Upper lobe of right lung (tissue), 1 donor: ENCODE measurements at places on chromosomes 7 and 10. TPM values are rescaled to one million over a fixed set of nuclear protein-coding genes. Genes with fewer than 3 reads are reported as not detected.

DNA sequence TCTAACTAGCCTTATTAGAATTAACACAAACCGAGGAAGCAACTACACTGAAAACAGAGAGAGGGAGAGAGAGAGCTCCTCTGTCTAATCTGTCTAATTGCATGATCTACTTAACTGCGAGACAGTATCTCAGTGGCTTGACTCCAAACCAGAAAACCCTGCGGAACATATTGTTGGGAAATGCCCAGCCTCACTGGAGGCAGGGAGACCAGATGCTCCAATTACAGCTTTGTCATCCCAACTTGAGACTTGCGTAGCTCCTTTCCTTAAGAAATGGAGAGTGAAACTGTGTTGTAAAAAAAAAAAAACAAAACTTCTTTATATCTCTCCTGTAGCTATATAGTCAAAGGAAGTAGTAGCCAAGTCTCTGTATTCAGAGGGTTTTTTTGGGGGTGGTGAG lies 52.0 kb upstream of the ZNRF2 start:
- no peak overlapping the region for H3K4me3 ChIP-seq
- no peaks in the 10 kb centered on the region for H3K36me3 ChIP-seq
- H3K4me1 ChIP-seq, result no peaks in the 10 kb centered on the region
- no peak overlapping the region for H3K27ac ChIP-seq
- no peaks in the 10 kb centered on the region for H3K27me3 ChIP-seq

DNA sequence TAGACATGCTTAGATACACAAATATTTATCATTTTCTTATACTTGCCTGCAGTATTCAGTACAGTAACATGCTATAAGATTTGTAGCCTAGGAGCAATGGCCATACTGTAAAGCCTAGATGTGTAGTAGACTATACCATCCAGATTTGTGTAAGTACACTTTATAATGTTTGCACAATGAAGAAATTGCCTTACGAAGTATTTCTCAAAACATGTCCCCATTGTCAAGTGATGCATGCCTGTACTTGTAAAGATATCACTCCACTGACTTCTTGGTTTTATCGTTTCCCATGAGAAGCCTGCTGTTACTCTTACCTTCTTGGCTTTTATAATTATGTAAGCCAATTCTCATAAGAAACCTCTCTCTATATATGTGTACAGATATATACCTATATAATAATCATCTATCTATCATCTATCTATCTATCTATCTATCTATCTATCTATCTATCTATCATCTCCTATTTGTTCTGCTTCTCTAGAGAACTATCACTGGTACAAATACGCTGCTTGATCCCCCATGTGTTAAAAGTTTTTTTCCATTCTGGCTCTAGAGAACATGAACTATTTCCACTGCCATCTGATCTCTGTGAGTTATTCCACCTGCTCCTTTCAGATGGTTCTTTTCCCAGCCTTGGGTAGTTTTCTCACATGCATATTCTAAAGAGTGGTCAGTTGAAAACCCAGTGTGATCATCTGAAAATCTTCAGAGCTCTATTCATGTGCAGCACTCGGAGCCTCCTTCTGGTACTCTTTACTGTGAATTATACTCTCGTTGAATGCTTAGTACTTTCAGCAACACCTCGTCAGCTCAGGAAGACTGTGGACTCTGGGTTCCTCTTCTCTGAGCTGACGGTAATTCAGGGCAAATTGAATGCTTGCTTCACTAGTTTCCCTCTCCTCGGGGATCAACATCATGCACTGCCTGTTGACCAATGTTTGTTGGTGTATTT lies 14.5 kb upstream of the VCL start:
- H3K4me1 ChIP-seq, result no peaks in the 10 kb centered on the region
- H3K27ac ChIP-seq, result no peak overlapping the region
- DNase-seq, result no peak
- no peak overlapping the region for H3K4me3 ChIP-seq
- no peaks in the 10 kb centered on the region for H3K27me3 ChIP-seq
- no peaks in the 10 kb centered on the region for H3K36me3 ChIP-seq

GRCh38 chr7:1717903-1718676 lies 48.0 kb downstream of the ELFN1 start:
- H3K36me3 ChIP-seq, result no peaks in the 10 kb centered on the region
- no peaks in the 10 kb centered on the region for H3K4me1 ChIP-seq
- no peak overlapping the region for H3K27ac ChIP-seq

- H3K27me3 ChIP-seq, result no peaks in the 10 kb centered on the region
- H3K4me1 ChIP-seq, result no peaks in the 10 kb centered on the region
- no peak for DNase-seq
- no peak overlapping the region for H3K27ac ChIP-seq
Measured at GRCh38 chr10:34885011-34885410, 69.9 kb upstream of the PARD3 start.

GRCh38 chr7:155878250-155878649 lies 66.0 kb upstream of the SHH start:
- H3K36me3 ChIP-seq, result no peaks in the 10 kb centered on the region
- H3K4me3 ChIP-seq, result no peak overlapping the region
- DNase-seq, result no peak
- no peaks in the 10 kb centered on the region for H3K27me3 ChIP-seq

DNA sequence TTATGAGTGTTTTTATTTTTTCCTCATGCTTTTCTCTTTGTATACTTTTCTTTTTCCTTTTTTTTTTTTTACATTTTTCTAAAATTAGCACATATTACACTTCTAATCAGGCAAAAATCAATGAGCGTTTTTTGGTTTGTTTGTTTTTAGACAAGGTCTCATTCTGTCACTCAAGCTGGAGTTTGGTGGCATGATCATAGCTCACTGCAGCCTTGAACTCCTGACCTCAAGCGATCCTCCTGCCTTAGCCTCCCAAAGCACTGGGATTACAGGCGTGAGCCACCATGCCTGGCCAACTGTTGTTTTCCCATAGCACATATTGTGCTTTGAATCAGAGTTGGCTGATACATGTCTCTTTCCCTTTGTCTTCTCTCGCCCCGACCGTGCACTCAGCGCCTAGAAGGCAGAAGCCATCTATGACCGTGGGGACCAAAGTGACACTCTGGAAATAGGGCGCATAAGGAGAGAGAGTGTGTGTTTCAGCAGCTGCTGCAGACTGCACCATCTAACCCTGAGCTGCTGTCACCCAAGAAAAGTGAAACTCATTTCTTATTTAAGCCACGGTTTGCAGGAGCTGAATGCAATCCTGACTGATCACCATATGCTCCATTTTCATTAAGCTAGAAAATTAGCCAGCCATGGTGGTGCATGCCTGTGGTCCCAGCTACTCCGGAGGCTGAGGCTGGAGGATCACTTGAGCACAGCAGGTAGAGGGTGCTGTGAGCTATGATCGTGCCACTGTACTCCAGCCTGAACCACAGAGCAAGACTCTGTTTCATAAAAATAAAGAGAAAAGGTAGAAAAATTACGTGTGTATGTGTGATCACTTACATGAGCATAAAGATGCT lies 41.4 kb upstream of the GTF2I start:
- no peaks in the 10 kb centered on the region for H3K27me3 ChIP-seq
- no peak for DNase-seq
- H3K4me3 ChIP-seq, result no peak overlapping the region
- H3K4me1 ChIP-seq, result peaks cover 12% of the 10 kb centered on the region
- no peaks in the 10 kb centered on the region for H3K36me3 ChIP-seq

GRCh38 chr7:93165447-93165846 lies 17.3 kb upstream of the SAMD9L start:
- no peak overlapping the region for H3K4me3 ChIP-seq
- H3K27me3 ChIP-seq, result no peaks in the 10 kb centered on the region
- no peak for DNase-seq
- H3K27ac ChIP-seq, result no peak overlapping the region

The STEAP4 gene
- 53.9 TPM for total RNA-seq

DNA sequence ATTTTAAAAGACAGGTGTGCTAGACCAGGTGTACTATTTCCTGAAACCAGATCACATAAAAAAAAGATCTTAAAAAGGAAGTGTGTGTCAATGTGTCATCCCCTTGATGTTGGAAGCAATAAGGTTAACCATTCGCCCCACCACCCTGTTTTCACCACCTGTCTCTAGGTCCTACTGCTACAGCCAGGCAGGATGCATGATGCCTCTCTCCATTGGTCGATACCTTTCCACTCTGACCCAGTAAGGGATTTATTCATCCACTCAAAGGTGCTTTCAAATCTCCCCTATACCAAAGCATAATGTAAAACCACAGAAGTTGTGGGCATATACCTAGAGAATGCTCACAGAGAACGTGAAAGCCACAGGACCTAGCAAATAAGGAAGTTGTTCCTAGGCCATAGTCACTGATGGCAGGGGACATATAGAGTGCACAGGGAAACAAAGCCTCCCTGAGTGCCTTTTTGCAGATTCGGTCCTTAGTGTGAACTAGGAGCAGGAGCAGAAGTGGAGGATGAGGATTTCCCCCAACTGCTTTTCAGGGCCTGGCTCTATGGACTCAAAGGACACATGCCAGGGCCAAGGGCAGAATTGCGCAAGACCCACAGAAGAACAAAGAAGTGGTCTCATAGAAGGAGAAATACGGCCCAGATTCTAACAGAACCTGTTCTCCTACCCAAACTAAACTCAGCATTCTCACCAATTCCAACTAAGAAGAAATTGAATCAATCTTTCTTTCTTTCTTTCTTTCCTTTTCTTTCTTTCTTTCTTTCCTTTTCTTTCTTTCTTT lies 631.5 kb upstream of the NRP1 start:
- no peak overlapping the region for H3K27ac ChIP-seq
- H3K4me3 ChIP-seq, result no peak overlapping the region
- H3K36me3 ChIP-seq, result no peaks in the 10 kb centered on the region

DNA sequence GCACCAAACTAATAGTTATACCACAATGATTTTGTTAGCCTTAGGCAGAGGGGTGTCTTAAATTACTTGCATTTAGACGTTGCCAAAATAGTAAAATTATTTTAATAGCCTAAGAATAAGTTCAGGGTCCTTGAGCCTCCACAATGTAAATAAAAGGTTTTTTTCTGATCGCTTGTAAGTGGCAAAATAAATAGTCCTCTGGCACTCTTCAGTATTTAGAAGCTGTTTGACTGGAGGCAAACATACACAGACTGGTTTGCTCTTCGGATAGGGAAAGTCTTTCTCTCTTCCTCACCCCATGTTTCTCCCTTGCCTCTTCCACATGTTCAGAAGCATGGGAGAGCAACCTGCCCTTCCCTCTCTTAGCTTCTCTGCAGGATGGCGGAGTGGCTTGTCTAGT lies 49.5 kb upstream of the FAM180A start:
- H3K4me1 ChIP-seq, result peaks cover 9% of the 10 kb centered on the region
- peaks cover 10% of the 10 kb centered on the region for H3K27me3 ChIP-seq
- DNase-seq, result no peak
- no peak overlapping the region for H3K4me3 ChIP-seq

- no peak overlapping the region for H3K27ac ChIP-seq
- H3K4me3 ChIP-seq, result no peak overlapping the region
- H3K36me3 ChIP-seq, result no peaks in the 10 kb centered on the region
- H3K4me1 ChIP-seq, result no peaks in the 10 kb centered on the region
- DNase-seq, result no peak
Measured at GRCh38 chr7:39509436-39509835, 56.8 kb upstream of the YAE1 start.

GRCh38 chr10:16156681-16157080 lies 280.1 kb upstream of the PTER start:
- DNase-seq, result no peak
- no peak overlapping the region for H3K4me3 ChIP-seq
- H3K27ac ChIP-seq, result no peak overlapping the region
- no peaks in the 10 kb centered on the region for H3K4me1 ChIP-seq
- no peaks in the 10 kb centered on the region for H3K36me3 ChIP-seq
- H3K27me3 ChIP-seq, result no peaks in the 10 kb centered on the region

GRCh38 chr7:141697211-141697871 lies 4.6 kb downstream of the DENND11 start:
- no peak overlapping the region for H3K27ac ChIP-seq
- H3K36me3 ChIP-seq, result no peaks in the 10 kb centered on the region
- no peak overlapping the region for H3K4me3 ChIP-seq
- DNase-seq, result no peak

GRCh38 chr7:25056368-25056767 lies 68.7 kb downstream of the CYCS start:
- no peaks in the 10 kb centered on the region for H3K36me3 ChIP-seq
- H3K27me3 ChIP-seq, result no peaks in the 10 kb centered on the region
- DNase-seq, result no peak
- H3K4me1 ChIP-seq, result no peaks in the 10 kb centered on the region

The COL13A1 gene
- 13.5 TPM for total RNA-seq

GRCh38 chr7:85573844-85574243 lies 387.0 kb upstream of the SEMA3D start:
- H3K4me1 ChIP-seq, result no peaks in the 10 kb centered on the region
- H3K36me3 ChIP-seq, result no peaks in the 10 kb centered on the region
- no peak overlapping the region for H3K27ac ChIP-seq
- no peak for DNase-seq

The SCRN1 gene
- total RNA-seq, result 36.1 TPM

DNA sequence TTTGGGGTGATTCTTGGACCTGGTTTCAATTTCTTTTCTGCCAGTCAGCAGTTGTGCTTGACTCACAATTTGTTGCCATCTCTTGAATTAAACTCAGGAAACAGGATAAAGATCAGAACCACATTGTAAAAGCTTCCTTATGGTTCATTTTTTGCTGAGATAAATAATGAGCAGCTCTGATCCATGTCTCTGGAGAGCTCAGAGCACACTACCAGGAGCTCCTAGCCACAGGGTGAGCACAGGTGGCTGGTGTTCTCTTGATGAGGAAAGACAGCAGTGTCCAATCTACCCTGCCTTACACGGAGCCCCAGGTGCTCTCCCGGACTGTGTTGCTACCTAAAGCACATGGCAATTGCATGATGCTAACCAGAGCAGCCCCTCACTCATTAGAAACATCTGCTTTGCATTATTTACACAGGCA lies 17.2 kb upstream of the FAM170B start:
- no peak for DNase-seq
- H3K27me3 ChIP-seq, result no peaks in the 10 kb centered on the region
- no peak overlapping the region for H3K27ac ChIP-seq
- no peaks in the 10 kb centered on the region for H3K36me3 ChIP-seq
- no peak overlapping the region for H3K4me3 ChIP-seq
- no peaks in the 10 kb centered on the region for H3K4me1 ChIP-seq

DNA sequence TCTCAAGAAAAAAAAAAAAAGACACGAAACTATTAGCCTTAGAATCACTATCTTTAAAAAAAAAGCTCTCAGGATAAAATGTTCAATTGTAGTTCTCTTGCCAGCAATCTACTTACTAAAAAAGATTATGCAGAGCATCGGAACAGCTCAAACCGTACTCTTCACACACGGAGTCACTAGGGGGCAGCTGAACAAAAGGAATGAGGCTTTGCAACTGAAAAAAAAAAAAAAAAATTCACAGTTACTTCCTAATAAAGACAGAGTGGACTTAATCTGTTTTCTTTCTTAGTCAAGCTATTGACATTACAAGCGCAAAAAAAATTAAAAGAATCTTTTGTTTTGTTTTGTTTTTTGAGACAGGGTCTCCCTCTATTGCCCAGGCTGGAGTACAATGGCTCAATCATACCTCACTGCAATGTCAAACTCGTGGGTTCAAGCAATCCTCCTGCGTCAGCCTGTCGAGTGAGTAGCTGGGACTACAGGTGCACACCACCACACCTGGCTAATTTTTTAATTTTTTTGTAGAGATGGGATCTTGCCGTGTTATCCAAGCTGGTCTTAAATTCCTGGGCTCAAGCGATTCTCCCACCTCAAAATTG lies 11.5 kb downstream of the PMS2 start:
- no peak for DNase-seq
- no peak overlapping the region for H3K4me3 ChIP-seq
- no peaks in the 10 kb centered on the region for H3K27me3 ChIP-seq
- H3K4me1 ChIP-seq, result no peaks in the 10 kb centered on the region

- H3K36me3 ChIP-seq, result no peaks in the 10 kb centered on the region
- no peak overlapping the region for H3K4me3 ChIP-seq
- no peak for DNase-seq
Measured at GRCh38 chr7:92723943-92724342, 112.4 kb downstream of the CDK6 start.
